Right renal cortex interstitium (tissue), 3 donors: ENCODE measurements at places on chromosomes 5 and 9. TPM values are rescaled to one million over a fixed set of nuclear protein-coding genes. Genes with fewer than 3 reads are reported as not detected.

DNA sequence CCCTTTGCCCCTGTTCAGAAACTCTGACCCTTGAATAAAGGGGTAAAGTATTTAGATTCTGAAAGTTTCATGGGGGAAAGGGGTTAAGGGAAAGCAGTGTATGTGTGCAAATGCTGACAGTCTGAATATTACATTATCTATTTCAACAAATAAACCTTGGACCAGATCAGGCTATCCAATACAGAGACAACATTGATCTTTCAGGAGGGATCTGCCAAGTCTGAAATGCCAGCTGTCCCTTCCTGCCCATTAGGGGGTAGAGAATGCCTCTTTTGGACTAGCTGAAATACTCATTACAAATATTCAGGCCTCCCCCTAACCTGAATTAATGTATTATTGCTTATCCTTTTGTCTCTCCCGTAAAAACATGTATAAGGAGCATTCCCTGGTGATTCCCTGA is 219.5 kb downstream of the NR3C1 start:
- no peak for DNase-seq

- no peak for DNase-seq
Measured at GRCh38 chr9:75365196-75365595, 276.9 kb downstream of the OSTF1 start.

GRCh38 chr5:61132559-61132958 is 29.7 kb downstream of the SMIM15 start:
- DNase-seq: no peak

GRCh38 chr9:131366761-131367401 is 27.0 kb upstream of the PRRC2B start:
- DNase-seq: peak; percentile 33

DNA sequence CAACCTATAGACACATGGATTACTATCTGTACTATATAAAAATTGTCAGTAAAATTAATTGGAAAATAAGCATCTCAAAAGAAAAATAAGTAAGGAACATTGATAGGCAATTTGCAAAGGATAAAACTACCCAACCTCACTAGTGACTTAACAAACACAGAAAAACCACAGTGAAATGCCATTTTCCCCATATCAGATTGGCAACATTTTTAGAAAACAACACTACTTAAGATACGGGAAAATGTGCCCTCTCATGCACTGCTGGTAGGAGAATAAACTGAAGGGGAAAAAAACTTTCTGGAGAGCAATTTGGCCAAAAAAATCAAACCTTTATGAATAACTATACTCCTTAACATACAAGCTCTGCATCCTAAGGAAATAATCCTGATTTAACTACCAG is 254.0 kb downstream of the DEPDC1B start:
- DNase-seq: no peak

DNA sequence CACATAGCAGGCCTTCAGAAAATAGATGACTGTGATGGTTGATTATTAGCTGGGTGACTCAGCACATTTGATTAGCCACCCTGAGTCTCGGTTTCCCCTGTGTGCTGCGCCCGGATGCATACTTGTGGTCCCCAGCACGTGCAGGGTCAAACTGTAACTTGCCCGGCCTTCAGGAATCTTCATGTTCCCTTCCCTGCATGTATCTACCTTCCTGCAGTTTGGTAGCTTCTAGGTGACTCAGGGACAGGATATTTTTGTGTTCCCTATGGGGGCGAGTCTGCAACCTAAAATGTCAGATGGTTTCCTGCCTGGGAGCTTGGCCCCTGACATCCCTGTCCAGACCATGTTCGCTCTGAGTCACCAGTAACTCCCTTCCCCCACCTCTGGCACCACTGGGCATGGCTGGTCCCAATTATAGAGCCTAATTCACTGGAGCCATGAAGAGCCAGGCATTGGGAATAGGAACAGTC is 13.2 kb downstream of the PTGS1 start:
- DNase-seq: no peak

The HDAC3 gene
- 100 TPM for polyA plus RNA-seq
